ENCODE measurements at places on chromosomes 4 and X. TPM values are rescaled to one million over a fixed set of nuclear protein-coding genes. Genes with fewer than 3 reads are reported as not detected.

DNA sequence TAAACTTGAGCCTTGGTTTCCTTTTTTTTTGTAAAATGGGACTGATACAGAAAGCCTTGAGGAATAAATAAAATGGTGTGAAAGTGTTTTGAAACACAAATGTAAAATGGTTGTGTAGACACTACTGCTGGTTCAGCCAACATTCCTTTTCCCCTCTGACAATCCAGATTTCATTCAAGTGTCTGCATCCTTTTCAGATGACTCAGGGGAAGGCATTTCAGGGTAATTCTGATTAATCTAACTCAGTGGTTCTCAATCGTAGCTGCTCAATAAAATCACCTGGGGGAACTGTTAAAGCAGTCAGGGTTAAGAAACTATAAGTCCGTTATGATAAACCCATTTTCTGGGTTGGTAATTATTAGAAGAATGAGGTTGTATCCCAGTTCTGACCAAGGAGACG, 4.6 kb downstream of the ARHGAP10 start:
- DNase-seq = no peak

DNA sequence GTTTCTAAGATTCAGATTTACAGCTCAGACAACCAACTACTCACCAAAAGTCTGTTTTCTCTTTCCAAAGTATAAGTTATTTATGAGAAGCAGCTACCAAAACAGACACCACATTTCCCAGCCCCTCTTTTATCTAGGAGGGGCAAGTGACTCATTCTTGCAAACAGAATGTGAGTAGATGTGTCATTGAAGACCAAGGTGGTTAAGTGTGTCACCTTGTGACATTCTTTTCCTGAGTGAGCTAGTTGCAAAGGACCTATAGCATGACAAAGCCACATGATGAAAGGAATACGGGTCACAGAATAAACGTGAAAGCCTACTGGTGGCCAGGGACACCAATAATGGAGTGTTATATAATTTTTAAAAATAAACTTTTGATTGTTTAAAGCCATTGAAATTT, 50.0 kb downstream of the SLC7A11 start:
- no peak for DNase-seq

Gene ASB12
- total RNA-seq = not detected

Gene NAA11
- total RNA-seq = not detected

GRCh38 chr4:87962398-87963146, 12.9 kb upstream of the SPP1 start:
- DNase-seq = no peak

Gene DRD5
- not detected for total RNA-seq

DNA sequence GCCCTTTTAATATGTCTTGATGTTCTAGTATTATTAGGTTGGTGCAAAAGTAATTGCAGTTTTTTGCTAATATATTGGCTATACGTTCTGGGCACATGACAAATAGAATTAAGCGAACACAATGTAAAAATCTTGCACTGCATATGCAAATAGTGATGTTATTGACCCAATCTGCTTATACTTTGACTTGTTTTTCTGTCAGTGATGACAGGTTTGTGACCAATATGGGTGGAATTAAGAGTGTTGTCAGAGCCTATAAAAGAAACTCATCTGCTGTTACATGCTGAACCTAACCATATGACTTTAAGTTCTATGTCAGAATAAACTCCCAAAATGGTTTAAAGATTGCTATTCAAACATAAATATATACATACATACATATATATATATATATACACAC, 30.7 kb upstream of the HPGD start:
- no peak for DNase-seq

Gene ARX
- not detected for total RNA-seq

All from ascending aorta (tissue), 2 donors.